ENCODE measurements at places on chromosomes 12 and 14. TPM values are rescaled to one million over a fixed set of nuclear protein-coding genes. Genes with fewer than 3 reads are reported as not detected.
A peak's percentile ranks its signal among the peaks of the same experiment; 100 is the strongest.

DNA sequence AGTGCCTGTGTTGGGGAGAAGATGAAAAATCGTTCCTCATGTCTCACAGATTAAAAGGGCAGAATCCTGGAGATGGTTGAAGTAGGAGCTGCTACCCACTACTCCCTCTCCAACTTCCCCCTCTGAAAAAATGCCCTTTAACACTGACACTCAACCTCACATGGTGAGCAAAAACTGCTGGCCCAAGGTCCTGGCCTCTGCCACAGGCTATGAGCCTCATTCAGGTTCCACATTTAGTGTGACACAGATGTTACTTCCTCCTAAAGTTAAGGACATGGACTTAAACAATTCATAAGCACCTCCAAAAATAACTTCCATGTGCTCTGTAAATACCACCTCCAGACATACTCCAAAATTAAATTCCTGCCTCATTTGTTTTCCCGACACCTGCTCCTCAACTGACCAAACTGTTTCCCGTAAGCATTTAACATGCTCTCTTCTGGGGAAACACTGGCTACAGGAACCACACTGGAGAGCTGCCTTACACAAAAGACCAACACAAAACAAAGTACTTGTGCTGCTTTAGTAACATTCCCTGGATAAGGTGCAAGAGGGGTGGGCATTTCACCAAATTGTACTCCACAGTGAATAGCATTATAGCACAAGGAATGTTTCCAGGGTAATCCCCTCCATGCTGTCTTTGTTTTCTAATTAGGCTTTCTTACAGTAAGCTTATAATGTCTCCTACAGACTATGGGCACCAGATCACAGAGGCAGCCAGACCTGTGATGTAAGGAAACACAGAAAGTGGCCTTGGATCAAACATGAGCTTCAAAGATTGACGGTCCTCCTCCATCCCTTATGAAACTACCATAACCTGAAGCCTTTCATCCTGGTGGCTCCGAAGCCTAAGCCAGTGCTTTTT, 57.0 kb downstream of the PHLDA1 start:
- no peak for DNase-seq
- H3K36me3 ChIP-seq: no peaks in the 10 kb centered on the region
- H3K27me3 ChIP-seq: no peaks in the 10 kb centered on the region
- peaks cover 26% of the 10 kb centered on the region for H3K4me1 ChIP-seq
- H3K27ac ChIP-seq: no peak overlapping the region
- no peak overlapping the region for H3K4me3 ChIP-seq

The IKZF4 gene
- 2.0 TPM for total RNA-seq

GRCh38 chr12:19517583-19517982, 78.3 kb downstream of the AEBP2 start:
- no peaks in the 10 kb centered on the region for H3K4me1 ChIP-seq
- no peak overlapping the region for H3K27ac ChIP-seq
- H3K4me3 ChIP-seq: no peak overlapping the region
- no peak for DNase-seq
- peaks cover 4% of the 10 kb centered on the region for H3K36me3 ChIP-seq

The MEG3 gene
- total RNA-seq: 1.2 TPM

The ETFBKMT gene
- total RNA-seq: 0.53 TPM

The TOGARAM1 gene
- total RNA-seq: 5.8 TPM

DNA sequence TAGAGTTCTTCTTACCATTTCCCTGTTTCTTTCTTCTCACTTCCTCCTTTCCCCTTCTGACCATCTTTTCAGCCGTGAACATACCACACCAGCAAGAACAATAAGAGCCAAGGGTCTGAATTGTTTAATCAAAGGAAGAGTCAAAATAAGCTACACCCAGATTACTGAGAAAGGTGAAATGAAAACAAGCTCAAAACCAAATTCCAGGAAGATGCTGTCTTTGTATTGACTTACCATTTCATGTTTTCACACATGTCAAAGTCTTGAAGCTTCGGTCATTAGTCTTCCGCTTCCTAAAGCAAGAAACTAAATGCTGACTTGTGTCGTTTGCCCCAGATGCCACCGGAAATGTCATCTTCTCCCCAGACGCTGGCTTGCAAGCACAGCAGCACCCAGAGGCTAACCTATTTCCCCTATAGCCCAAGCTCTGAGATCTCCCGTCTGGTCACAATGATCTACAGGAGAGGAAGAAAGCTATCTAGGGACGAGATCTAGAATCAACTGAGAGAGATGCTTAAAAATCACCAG, 136.5 kb upstream of the AMIGO2 start:
- peak overlapping the region; percentile 47 for H3K27ac ChIP-seq
- H3K36me3 ChIP-seq: no peaks in the 10 kb centered on the region
- H3K4me1 ChIP-seq: no peaks in the 10 kb centered on the region

The CDKN1B gene
- total RNA-seq: 48.1 TPM

The PLEKHD1 gene
- total RNA-seq: not detected

DNA sequence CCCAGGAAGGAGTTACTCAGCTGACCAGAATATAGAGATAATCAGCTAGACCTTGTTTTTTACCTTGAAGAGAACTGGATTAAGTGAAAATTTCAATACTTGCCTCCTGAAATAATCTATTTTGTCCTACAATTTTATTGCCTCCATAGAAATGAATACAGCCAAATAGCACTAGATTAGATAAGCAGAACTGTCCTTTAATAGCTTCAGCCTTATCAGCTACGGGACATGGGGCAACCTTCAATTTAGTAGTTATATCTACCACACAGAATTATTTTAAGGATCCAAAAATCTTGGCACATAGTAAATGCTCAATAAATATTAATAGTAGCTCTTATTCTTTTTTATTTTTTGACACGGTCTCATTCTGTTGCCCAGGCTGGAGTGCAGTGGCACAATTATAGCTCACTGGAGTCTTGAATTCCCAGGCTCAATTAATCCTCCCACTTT, 67.2 kb upstream of the PLEKHG3 start:
- H3K4me1 ChIP-seq: no peaks in the 10 kb centered on the region
- H3K4me3 ChIP-seq: no peak overlapping the region
- DNase-seq: no peak
- no peak overlapping the region for H3K27ac ChIP-seq

DNA sequence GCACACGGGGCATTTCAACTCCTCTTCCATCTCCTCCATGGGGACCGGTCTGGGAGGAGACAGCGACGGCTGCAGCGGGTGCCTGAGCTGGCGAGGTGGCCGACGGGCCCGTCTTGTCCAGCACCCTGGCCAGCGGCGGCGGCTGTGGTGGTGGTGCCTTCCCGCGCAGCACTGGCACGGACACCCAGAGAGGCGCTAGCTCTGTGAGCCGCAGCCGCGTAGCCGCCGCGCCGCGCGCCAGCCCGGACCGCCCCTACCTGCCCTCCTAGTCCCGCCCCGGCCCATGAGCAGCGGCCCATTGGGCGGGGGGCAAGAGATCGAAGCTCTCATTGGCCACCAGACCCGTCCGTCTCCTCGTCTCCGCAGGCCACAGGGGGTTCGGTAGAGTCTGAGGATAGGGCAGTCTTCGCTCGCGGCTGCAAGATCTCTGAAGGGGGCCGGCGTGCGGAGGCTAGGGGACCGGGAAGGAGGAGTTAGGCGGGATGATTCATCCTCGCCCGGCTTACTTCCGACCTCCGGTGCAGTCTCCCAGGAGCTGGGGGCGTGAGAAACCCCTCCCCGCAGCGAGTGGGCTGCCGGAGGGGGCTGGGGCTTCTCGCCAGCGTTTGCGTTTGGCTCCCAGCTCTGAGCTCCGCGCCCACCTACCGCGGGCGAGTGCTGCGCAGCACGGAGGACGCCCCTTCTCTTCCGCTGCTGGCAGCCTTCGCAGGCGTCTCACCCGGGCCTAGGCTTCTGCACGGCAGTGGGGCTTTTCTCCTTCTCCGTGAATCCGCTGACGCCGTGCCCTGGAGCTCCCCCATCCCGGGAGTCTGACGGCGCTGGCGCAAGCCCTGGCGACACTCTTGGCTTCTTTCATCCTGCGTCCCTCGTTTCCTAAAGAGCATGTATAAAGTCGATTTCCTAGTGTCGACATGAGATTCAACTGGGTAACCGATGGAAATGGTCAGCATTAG, at the start of gene TRIM9:
TRIM9 (minus strand) TSS at position 205 of the 953 bp plus-strand sequence; CDS start at position 39, 166 bp downstream.
- H3K4me3 ChIP-seq: peak within 1 kb of the TSS; percentile 85
- no peaks in the 10 kb centered on the region for H3K36me3 ChIP-seq
- H3K4me1 ChIP-seq: peaks cover 35% of the 10 kb centered on the region
- peak; percentile 61 for DNase-seq
- H3K27me3 ChIP-seq: peaks cover 57% of the 10 kb centered on the region
- peak within 1 kb of the TSS; percentile 33 for H3K27ac ChIP-seq

- H3K4me3 ChIP-seq: no peak overlapping the region
- peaks cover 57% of the 10 kb centered on the region for H3K36me3 ChIP-seq
- no peak for DNase-seq
- H3K27ac ChIP-seq: peak overlapping the region; percentile 36
Observed at GRCh38 chr14:95472819-95473251, 43.6 kb downstream of the SYNE3 start.

The SYCP3 gene
- total RNA-seq: 0.38 TPM

DNA sequence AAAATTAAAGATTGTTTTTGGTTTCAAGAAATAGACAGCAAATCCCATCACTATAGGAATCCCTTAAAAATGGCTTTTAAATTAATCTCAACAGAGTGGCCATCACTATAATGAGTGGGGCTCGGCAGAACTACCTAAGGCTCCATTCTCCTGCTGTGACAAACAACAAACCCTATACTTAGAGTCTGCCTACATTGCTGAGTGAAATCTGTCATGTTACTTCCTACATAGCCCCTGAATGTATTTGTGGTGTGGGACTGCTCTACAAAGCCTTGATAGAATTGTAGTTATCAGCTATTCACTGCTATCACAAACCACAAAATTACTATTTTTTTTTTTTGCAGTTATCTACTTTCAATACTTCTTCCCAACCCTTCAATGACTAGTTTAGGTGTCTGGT, 538.7 kb upstream of the ATXN7L3B start:
- no peak overlapping the region for H3K4me3 ChIP-seq
- H3K36me3 ChIP-seq: no peaks in the 10 kb centered on the region
- no peak for DNase-seq
- H3K4me1 ChIP-seq: no peaks in the 10 kb centered on the region
- H3K27me3 ChIP-seq: no peaks in the 10 kb centered on the region

The PRKD1 gene
- total RNA-seq: 3.2 TPM

Data from esophagus squamous epithelium (tissue), 5 donors.